IMR-90 (cell line): ENCODE measurements at places on chromosomes 2 and 18. TPM values are rescaled to one million over a fixed set of nuclear protein-coding genes. Genes with fewer than 3 reads are reported as not detected.

GRCh38 chr2:76159042-76159648, 448.4 kb upstream of the GCFC2 start:
- DNase-seq: peak; percentile 25

DNA sequence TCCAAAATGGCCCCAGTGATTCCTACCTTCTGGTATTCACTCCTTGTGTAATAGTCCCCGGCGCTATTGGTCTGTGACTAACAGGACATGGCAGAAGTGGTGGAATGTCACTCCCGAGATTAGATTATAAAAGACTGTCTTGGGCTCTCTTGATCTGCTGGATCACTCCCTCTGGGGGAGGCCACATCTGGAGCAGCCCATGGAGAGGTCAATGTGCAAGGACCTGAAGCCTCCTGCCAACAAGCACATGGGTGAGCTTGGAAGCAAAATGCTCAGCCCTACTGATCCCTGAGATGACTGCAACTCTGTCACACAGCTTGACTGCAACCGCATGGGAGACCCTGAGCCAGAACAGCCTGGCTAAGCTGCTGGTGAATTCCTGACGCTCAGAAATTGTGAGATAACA, 94.3 kb upstream of the GLI2 start:
- peak; percentile 15 for DNase-seq

GRCh38 chr2:150517951-150518680, 30.6 kb upstream of the RND3 start:
- DNase-seq: peak; percentile 84

DNA sequence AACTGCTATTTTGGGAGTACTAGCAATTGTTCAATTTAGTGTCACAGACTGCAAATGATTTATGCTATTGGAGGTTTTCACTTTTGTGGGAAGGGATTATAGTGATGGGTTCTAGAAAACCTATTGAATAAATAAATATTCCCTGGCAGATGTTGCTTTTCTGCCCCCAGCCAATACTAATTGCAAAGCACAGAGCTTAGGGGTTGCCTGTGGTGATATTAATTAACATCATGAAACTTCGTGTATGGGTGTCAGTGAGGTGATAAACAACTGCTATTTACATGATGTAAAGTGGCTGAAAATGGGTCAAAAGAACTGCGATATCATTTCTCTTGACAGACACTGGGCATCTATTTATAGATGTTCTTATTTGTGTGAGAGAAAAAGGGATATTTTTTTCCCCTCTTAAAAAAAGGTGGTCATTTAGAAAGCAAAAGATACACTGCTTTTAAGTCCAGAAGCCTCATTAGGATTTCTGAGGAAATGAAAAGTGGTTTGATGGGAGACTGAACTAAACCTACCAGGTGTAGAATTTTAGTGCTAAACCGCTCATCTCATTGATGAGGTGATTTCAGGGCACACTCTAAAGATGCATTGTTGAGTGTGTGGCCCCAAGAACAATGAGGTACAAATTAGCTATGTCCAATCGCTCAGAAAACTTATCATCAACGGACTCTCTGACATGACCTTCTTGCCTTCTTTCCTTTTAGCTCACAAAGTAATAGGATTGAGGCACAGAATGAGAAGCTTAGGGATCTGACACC, 116.7 kb upstream of the CHST9 start:
- DNase-seq: no peak

DNA sequence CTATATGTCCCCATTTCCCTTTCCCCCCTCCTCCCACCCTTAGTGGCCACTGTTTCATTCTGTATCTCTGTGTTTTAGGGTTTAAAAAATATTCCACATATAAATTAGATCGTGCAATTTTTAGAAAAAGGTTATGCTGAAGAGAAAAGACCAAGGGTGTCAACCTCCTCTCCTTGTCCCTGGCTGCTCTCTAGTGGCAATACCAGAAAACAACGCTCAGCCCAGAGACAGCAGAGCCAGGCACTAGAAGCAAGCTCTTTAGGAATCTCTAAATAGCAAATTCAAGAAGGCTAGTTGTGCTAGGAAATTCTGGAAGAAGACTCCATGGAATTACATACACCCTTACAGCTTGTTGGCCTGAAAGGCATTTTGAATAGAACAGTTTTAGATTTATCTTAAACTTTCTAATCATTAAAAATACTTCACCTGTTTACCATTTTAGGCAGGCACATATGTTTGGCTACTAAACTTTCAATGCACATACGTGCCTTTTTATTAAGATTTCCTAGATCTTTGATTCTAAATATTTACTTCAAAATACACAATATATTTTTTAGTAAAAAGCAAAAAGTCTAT, 35.1 kb upstream of the RASGRP3 start:
- DNase-seq: peak; percentile 78

- DNase-seq: no peak
These were observed 172.3 kb downstream of the PARD3B start for GRCh38 chr2:204717591-204717990.

GRCh38 chr2:174705321-174705720, 59.0 kb downstream of the CHRNA1 start:
- no peak for DNase-seq

GRCh38 chr2:40039549-40039948, 260.5 kb upstream of the THUMPD2 start:
- no peak for DNase-seq

DNA sequence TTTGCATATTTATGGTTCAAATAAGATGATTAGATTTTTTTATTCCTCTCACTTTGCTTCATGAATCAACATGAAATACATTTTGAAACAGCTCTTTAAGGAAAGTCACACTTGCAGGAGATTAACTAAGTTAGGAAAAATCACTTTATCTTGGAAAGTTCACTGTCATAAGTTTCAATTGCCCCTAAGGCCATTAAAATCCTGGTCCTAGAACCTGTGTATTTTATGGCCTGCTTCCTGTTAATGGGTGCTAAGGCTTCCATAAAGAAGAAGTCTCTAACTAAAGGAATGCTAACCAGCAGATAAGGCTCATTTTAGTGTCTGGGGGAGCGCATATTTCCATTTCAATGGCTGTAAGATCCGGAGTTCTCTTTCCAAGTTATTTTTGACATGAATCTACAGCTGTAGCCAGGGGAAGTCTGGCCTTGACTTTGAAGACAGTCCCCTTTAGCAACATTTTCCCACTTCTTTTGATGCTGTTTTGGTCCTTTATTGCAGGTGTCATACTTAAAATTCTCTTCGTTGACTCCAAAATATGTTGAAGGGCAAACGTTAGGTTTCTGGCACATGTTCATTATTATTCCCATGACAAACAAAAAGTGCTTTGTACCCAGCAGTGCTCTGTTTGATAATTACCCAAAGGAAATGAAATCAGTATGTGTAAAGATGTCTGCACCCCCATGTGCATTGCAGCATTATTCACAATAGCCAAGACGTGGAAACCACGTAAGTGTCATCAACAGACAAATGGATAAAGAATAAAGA, 34.4 kb upstream of the SH3BP4 start:
- no peak for DNase-seq

DNA sequence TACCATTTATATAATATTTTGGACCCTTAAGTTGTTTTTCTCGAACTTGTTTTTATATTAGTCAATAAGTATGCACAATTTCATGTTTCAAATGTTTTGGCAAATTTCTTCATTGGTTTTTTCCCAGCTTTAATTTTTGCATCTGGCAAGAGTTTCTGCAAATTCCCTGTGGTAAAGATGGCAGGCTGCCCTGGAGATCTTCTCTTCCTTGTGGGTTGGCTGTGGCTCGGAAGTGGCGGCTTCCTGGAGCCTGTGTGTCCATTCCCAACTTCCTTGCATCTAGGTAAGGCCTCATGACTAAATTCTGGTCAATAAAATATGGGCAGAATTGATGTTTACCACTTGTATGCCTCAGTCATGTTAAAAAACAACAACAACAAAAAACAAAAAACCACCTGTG, 818.6 kb downstream of the EPHA4 start:
- no peak for DNase-seq

DNA sequence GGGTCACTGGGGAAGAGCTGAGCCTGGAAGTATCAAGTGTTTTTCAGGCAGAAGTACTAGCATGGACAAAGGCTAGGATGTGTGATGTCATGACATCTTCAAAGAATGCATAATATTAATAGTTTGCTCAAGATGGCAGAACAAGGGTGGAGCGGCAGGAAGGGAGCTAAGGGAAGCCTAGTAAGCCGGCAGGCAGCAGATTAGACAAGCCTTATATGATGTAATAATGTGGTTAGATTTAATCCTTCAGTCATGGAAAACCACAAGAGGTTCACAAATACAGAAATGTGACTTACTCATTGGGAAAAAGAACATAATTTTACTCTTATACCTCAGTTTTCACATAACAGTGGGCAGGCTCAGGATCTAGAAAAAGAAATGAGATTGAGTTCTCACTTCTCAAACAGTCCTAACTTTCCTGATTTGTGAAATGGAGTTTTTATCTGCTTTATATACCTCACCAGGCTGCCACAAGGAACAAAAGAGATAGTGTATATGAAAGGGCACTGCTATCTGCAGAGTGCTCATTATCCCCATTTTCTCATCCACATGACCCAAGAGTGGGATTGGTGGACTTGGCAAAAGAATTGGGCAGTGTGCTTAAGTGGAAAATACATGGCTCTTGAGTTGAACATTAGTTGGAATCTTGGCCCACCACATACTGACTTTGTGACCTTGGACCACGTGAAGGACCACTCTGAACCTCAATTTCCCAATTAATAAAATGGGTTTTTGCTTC, 89.1 kb upstream of the LHCGR start:
- DNase-seq: peak; percentile 88

DNA sequence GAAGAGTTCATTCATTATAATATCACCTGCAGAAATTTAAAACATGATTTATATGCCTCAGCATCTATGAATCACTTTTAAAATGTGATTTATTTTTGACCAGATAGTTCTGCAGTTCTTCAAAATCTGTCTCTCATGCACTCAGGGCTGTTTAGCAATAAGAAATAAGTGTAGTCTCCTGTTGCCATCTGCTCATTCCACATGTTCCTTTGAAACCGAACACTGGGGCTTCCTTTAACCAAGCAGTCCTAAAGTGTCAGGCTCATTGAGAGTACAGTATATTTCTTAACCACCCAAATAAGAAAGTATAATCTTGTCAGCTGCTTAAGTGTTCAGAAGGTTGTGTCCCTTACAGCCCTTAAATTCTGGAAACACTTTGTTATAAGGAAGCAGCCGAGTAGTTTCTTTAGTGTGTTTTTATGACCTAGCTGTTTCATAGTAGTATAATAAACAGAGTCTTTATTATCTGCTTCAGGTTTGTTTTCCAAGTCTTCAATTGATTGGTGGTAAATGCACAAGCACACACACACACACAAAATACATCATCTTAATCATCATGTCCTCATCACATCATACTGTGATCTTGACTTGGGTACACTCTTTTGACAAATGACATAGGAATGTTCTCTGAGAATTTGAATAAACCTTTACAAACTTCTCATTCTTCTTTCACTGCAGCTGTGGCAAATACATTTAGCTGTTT, 10.4 kb downstream of the WDR7 start:
- peak; percentile 21 for DNase-seq

DNA sequence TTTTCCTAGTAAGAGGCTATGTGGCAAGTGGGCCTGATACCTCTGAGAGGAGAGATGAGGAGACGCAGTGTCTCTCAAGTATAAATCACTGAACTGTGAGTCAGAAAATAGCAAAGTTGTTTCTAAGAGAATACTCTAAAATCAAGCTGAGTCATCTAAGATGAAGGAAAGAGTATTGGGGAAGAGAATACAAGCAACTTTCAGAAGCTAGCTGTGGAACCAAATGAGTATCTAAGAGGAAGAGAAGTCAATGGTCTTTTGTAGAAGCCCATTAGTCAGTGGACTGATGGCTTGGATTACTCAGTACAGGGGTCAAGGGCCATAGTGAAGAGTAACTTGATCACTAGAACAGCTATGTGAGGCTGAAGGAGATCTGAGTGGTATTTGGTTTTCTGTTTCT, 2.7 kb upstream of the DCC start:
- DNase-seq: peak; percentile 61

DNA sequence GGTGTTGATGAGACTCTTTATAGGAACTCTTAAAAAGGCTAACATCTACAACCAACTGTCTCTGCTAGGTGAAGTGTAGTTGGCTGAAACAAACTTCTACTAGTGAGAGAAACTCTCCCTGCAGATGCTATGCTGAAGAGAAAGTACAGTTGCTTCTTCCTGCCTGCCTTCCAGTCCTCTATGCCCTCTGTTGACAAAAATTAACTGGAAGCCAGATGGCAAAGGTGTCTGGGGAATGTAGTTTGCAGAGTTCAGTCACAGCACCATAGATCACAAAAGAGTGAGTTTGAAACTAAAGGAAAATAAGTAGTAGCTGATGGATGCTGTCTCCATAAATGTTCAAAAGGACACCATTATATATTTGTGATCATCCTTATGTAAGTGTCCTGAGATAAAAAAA, 958.8 kb upstream of the NRXN1 start:
- no peak for DNase-seq

DNA sequence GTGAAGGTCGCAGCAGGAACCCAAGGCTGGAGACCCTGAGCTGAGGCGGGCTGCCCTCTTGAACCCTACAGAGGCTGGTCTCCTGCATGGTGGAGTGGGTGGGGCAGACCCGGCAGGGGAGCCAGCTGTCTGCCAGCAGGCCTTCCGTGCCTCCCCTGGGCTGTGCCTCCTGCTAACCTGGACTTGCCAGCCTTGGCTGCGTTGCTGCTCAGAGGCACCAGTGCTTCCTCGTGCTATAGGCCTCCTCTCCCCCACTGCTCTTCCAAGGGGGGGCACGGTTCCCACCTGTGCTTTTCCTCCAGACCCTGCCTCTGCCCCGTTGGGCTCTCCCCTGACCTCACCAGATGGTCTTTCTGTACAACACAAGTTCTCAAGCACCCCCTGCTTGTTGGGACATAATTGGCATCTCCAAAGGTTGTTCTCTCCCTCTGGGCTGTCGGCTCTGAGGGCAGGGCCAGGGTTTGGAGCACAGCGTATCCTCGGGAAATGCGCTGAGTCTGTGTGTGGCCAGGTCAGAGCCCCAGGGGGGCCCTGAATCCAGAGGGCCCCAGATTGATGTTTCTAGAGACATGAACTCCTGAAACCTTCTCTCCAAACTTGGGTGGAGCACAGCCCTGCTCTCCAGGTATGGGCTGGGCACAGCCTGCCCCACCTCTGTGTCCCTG, 6.7 kb downstream of the ARHGEF4 start:
- DNase-seq: no peak

The SDC1 gene
- polyA plus RNA-seq: 28.3 and 38.8 TPM in 2 replicates

The ERFE gene
- 3.5 and 3.8 TPM in 2 replicates for polyA plus RNA-seq

The OR6B2 gene
- polyA plus RNA-seq: not detected in 2 replicates

The EMILIN1 gene
- 95.6 and 123 TPM in 2 replicates for polyA plus RNA-seq

The ZEB2 gene
- polyA plus RNA-seq: 22.4 and 23.8 TPM in 2 replicates

The TM4SF20 gene
- polyA plus RNA-seq: 0.03 and 0.06 TPM in 2 replicates

The SLC9A2 gene
- not detected in 2 replicates for polyA plus RNA-seq

The PIEZO2 gene
- 2.2 and 2.4 TPM in 2 replicates for polyA plus RNA-seq

The G6PC2 gene
- not detected in 2 replicates for polyA plus RNA-seq

The FAP gene
- 74.1 and 95.0 TPM in 2 replicates for polyA plus RNA-seq
